Fibroblast of the conjunctiva (primary cell): ENCODE measurements at places on chromosomes 1 and 21.

GRCh38 chr1:84363019-84363418 is 35.3 kb upstream of the DNASE2B start:
- DNase-seq, result no peak

DNA sequence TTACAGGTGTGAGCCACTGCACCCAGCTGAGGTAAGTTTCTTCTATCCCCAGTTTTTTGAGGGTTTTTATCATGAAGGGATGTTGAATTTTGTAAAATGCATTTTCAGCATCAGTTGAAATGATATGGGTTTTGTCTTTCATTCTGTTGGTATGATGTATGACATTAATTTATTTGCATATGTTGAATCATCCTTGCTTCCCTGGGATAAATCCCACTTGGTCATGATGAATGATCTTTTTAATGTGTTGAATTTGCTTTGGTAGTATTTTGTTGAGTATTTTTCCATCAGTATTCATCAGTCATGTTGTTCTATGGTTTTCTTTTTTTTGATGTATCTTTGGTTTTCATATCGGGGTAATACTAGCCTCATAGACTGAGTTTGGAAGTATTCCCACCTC is 141.0 kb downstream of the RPS6KC1 start:
- no peak for DNase-seq

- DNase-seq, result no peak
These were observed 47.9 kb upstream of the GNG4 start for GRCh38 chr1:235697508-235697907.

- DNase-seq, result no peak
These were observed 11.4 kb downstream of the SOX13 start for GRCh38 chr1:204084247-204084772.
